ENCODE measurements at places on chromosomes 16 and 17. TPM values are rescaled to one million over a fixed set of nuclear protein-coding genes. Genes with fewer than 3 reads are reported as not detected.

Gene CDR2L
- total RNA-seq: 13.1 TPM

Gene WNT9B
- total RNA-seq: not detected

Gene SLC6A4
- total RNA-seq: under 0.01 TPM

Gene DNAH3
- not detected for total RNA-seq

Gene ALDH3A1
- 0.36 TPM for total RNA-seq

Gene CTF1
- 0.09 TPM for total RNA-seq

Gene TNP2
- not detected for total RNA-seq

Gene SOX8
- total RNA-seq: 0.45 TPM

Gene EVI2B
- 0.09 TPM for total RNA-seq

Gene TMEM114
- total RNA-seq: not detected

Gene SPHK1
- 102 TPM for total RNA-seq

Gene RAB34
- total RNA-seq: 74.8 TPM

Gene NPIPA7
- 0.09 TPM for total RNA-seq

Gene VMO1
- total RNA-seq: 0.19 TPM

Gene TBC1D28
- total RNA-seq: not detected

Gene ABCC11
- total RNA-seq: 0.09 TPM

Gene CCDC154
- 0.09 TPM for total RNA-seq

Gene CMTM2
- total RNA-seq: not detected

Gene NPIPA5
- not detected for total RNA-seq
